ENCODE measurements at places on chromosomes 1 and 21.

GRCh38 chr1:77975386-77975785 is 3.5 kb downstream of the FUBP1 start:
- no peak for DNase-seq

- no peak for DNase-seq
These were observed 810 bp upstream of the CYP4A11 start for GRCh38 chr1:46942086-46942485.

- no peak for DNase-seq
These were observed 123.9 kb upstream of the TMPRSS2 start for GRCh38 chr21:41631564-41632461.

GRCh38 chr1:207619871-207620542 is 24.9 kb upstream of the CR1L start:
- DNase-seq, result peak; percentile 55

GRCh38 chr1:113135460-113135859 is 62.5 kb downstream of the LRIG2 start:
- no peak for DNase-seq
